ENCODE measurements at places on chromosomes 16 and 17. TPM values are rescaled to one million over a fixed set of nuclear protein-coding genes. Genes with fewer than 3 reads are reported as not detected.

- DNase-seq: no peak
Observed at GRCh38 chr16:71672803-71673581, 47.0 kb downstream of the MARVELD3 start.

The MYH1 gene
- total RNA-seq: not detected

GRCh38 chr16:74942977-74943918 lies 41.7 kb downstream of the WDR59 start:
- no peak for DNase-seq

GRCh38 chr16:74625500-74626350 lies 18.8 kb upstream of the GLG1 start:
- no peak for DNase-seq

The KRT15 gene
- not detected for total RNA-seq

GRCh38 chr17:15915961-15916360 lies 29.0 kb upstream of the ADORA2B start:
- no peak for DNase-seq

DNA sequence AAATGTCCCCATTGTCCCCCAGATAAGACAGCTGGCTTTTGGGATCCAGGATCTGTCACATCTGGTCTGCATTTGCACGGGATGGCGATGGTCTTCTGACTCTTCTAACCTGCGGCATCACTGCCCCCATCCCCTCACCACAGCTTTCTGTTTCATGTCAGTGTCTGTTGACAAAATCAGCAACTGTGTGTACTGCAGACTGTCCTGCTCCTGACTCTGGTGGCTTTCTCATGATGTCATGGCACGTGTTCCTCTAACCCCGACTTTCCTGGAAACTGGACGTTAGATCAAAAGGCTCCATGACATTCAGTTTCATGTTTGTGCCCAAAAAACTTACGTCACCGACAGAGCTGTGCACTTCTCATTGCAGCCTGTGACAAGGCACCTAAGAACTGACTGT lies 30.1 kb upstream of the CPNE2 start:
- DNase-seq: no peak

GRCh38 chr17:2701996-2702741 lies 9.4 kb downstream of the CLUH start:
- no peak for DNase-seq

- no peak for DNase-seq
Observed at GRCh38 chr17:31369266-31369665, 22.2 kb upstream of the RAB11FIP4 start.

Data from activated CD4-positive, alpha-beta T cell treated with anti-CD3 and anti-CD28 coated beads, Interleukin-2, amount 10 ng/mL, durations not matched to agents 24 days and 14 days (primary cell).